ENCODE measurements at places on chromosomes 3 and 15.

GRCh38 chr15:82832601-82833361 lies 23.4 kb downstream of the WHAMM start:
- DNase-seq = no peak

- no peak for DNase-seq
These were observed 10.1 kb downstream of the SEMA3F start for GRCh38 chr3:50164984-50165909.

- no peak for DNase-seq
These were observed 153.7 kb upstream of the KCNMB2 start for GRCh38 chr3:178382449-178383061.

GRCh38 chr3:194828116-194828515 lies 142.4 kb downstream of the FAM43A start:
- DNase-seq = no peak

DNA sequence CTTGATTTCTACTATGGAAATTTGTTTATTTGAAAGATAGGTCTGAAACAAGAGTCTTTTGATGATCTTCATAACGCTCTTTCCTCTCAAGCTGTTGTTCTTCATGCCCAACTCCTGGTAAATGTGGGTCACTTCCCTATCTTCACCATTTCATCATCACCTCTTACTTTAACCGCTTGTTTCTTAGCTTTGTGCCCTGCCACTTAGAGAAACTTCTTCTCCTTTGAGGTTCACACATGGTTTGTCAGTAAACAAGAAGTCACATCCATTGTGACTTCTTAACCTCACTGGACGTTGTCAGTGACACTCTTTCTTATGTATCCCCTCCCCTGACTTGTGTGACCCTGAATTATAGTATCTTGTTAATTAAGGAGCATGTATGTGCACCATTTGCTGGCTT lies 16.9 kb upstream of the P2RY13 start:
- no peak for DNase-seq

- no peak for DNase-seq
These were observed 99.3 kb upstream of the CHRNA7 start for GRCh38 chr15:31930967-31931366.

Data from NCI-H526 treated with DMSO at 0.1 percent for 48 hours (cell line).